ENCODE measurements at places on chromosomes 13 and 19.

DNA sequence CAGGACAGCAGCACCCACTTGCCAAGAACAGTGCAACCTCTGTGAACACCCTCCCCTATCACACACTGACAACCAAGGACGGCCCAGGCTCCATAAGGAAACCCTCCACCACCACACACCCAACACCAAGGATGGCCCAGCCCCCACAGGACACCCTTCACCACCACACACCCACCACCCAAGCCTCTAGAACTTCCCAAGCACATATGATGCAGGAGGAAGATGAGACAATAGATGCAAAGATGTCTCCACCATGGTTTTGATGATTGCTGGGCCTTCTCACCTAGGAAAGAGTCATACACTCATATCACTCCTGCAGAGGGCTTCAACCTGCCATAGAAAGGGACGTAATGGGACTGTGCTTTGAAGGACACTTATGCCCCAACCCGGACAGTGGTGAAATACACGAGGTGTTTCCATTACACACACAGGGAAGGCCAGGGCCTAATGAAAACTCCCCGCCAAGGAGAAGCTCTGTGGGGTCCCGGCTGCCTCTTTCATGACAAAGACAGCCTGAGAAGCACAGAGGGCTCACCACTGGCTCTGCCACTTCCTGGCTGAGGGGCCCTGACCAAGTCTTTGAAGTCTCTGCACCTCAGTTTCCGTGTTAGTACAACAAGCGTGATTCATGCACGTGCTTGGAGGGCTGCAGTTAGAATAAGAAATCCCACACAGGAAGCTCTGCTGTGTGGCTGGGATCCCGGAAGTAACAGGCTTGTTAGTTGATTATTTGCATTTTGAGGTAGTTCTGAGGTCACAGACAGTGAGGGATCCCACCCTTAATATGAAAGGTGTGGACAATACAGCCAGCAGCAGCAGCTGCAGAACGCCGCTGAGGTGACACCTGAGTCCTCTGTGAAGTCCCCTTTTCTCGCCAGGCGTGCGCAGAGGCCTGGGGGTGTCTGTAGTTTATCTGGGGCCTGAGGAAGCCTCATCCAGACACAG is 61.9 kb upstream of the ATP12A start:
- ATAC-seq = peak; percentile 95

DNA sequence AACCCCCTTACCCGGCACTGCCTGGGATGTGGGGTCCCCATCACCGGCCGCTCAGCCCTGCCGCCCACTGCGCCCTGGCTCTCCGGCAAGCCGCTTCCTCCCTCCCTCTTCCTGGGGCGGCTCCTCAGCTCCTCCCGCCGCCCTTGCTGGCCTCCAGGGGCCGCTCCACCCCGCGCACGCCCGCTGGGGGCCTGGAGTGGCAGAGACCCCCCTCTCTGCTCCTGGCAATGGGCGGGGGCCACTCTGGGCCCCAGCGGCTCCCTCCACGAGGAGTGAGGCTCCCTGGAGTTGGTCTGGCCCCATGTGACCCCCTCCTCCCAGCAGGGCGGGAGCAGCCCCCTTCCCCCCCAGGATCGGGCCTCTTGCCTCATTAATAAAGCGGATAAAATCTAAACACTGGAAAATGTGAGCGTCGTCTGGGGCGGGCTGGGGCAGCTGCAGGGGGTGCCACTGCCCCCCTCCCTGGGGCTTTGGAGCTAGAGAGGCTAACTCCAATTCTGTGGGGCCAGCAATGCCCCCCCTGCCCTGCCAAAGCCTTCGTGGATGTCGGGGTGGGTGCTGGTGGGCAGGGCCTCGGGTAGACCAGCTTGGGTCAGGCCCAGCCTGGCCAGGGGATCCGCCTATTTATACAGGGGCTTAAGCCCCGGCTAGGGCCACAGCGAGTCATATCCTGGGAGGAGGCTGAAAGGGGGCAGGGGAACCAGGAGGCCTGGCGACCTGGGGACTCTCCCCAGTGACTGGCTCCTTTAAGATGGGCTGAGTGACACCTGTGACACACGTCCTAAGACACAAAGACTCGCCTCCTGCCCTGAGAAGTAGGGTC is at the start of gene PTGER1:
Gene PTGER1, minus strand, starts transcription at position 104 of the 823 bp plus-strand sequence. CDS start 1,034 bp downstream, outside the sequence.
- ATAC-seq = peak; percentile 60

DNA sequence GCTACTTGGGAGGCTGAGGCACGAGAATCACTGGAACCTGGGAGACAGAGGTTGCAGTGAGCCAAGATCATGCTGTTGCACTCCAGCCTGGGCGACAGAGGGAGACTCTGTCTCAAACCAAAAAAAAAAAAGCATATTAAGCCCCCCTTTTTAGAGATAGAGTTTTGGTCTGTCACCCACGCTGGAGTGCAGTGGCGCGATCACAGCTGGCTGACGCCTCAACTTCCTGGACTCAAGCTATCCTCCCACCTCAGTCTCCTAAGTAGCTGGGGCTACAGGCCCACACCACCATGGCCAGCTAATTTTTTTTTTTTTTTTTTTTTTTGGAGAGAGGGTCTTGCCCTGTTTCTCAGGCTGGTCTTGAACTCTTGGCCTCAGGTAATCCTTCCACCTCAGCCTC is 34.2 kb upstream of the MAP3K10 start:
- no peak for ATAC-seq

DNA sequence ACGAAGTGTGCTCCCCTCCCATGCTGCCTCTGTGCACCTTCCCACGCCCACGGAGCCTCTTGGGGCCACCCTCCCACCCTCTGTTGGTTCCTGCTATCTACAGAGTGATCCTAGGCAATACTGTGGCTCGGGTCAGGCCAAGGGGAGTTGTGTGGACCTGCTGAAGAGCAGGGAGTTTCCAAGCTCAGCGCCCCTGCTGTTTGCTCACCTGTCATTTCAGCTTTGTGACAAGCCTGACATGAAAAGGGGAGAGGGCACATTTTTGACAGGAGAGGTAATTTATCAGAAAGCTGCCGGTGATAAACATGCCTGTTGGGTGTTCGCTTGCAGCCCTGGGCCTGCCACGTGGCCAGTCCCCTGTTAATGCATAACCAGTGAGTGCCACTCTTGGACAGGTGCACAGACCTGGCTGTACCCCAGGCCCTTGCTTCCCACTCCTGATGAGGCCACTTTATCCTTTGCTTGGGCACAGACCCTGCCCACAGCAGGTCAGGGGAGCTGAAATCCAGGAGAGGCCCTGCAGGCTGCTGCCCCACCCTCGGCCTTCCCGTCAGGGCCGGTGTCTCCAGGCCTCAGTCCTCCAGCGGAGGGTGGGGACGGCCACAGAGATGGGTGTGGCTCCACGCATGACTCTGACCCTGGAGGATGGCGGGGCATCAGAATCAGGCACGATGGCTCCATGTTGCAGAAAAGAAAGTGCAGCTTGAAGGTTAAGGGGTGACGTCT is 201.5 kb upstream of the GPR12 start:
- ATAC-seq = no peak

GRCh38 chr19:39582442-39582841 is 19.9 kb upstream of the LGALS13 start:
- peak; percentile 82 for ATAC-seq

GRCh38 chr13:62525652-62526051 is 1110.0 kb upstream of the PCDH20 start:
- ATAC-seq = no peak

DNA sequence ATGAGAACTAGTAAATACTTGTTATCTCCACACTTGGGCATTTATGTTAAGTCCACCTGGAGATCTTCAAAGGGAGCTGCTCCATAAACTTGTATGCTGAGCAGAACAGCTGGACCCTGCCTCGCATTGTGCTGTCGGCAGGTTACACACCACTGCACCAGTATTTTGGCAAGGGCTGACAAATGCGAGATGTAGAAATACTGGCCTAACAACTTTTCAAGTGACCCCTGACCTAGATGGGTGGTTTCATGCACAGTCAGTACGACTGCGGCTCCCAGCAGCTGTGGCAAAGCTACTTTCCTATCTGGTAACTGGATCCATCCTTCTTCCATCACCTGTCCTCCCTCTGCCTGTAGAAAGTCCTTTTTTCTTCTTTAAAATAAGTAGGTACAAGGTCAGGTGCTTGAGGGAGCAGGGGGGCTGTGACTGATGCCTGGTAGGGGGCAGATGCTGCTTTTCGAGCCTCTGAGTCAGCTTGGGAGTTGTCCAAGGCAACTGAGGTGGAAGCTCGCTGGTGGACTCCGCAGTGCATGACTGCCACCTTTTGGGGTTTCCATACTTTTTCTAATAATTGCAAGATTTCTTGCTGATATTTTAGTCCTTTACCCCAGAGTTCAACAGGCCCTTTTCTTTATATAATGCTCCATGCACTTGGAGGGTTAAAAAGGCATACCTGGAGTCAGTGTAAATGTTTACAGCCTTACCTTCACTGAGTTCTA is 86.8 kb downstream of the SLC25A15 start:
- ATAC-seq = no peak

DNA sequence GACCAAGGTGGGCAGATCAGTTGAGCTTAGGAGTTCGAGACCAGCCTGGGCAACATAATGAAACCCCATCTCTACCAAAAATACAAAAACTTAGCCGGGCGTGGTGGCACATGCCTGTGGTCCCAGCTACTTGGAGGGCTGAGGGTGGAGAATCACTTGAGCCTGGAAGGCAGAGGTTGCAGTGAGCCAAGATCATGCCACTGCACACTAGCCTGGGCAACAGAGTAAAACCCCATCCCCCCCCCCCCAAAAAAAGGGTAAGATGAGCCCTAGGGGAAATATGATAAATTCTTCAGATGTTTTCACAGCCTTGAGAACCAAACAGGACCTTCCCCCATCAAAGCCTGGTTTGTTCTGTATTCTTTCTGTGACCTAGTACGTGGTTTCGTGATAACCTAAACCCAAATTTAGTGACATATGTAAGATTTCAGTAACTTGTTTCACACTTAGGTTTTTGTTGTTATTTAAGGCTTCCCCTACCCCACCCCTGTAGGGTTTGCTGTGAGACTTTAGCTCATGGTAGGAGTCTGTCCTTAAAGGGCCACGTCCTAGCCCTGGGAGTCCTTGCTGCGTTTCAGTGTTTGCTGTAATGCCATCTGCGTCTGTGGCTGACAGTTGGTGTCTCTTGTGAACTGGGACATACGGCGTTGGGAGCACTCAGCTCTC is 49.6 kb downstream of the MYO9B start:
- peak; percentile 78 for ATAC-seq

- ATAC-seq = no peak
Measured at GRCh38 chr13:71877256-71877653, 10.3 kb upstream of the DACH1 start.

DNA sequence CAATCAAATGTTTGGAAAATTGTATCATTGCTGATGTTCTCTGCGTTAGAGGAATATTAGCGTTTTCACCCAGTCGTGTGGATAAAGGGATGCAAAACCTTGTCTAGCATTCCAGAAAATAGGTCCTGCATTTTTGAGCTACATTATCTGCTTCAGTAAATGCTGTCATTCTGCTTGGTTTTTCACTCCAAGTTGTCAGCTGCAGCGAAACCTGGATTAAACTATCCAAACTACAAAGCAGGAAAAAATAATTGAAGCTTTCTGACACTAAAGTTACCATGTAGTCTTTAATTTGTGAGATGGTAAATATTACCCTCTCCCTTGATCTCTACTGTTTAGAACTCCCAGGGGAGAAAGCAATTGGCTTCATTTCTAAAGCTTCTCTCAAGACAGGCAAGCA is 1795.5 kb upstream of the PRR20A start:
- ATAC-seq = no peak

GRCh38 chr19:56538761-56539263 is at the start of gene ZFP28:
ZFP28 (plus strand) TSS chr19:56538948; CDS start chr19:56539019, 71 bp downstream.
- peak; percentile 76 for ATAC-seq

DNA sequence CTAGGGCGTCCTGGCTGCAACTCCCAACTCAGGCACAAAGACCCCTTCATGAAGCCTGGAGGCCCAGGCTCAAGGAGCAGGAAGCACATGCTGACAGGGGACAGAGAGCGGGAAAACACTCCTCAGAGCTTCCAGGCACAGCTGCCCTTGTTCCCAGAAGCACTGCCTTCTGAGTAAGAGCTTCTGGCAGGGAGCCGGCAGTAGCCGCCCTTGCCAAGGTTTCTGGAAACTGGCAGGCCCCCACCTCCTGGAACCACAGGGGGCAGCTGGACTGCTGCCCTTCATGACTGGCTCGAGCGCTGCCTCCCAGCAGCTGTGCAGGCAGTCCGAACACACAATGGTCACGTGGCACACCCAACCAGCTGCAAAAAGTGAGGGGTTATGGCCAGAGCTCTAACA is 33.6 kb upstream of the EPHX3 start:
- ATAC-seq = no peak

GRCh38 chr13:26760832-26761582 is 421 bp upstream of the GPR12 start:
- no peak for ATAC-seq

DNA sequence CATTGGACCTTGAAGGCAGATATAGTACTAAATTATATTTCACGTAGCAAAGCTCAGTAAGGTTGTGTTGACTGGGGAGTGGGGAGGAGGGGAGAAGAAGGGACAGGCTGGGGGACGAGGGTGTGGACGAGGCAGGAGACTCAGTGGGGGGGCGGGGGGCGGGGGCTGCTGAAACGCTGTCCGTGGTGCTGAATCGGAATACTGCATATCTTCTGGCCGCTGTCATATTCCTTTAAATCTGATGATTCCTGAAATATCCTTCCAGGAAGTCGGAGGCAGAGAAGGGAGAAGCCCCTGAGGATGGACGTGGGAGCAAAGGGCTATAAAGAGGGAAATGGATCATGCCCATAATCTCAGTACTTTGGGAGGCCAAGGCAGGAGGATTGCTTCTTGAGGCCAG is 34.7 kb upstream of the CASP14 start:
- ATAC-seq = no peak

GRCh38 chr13:37403776-37404527 is 194.6 kb downstream of the POSTN start:
- no peak for ATAC-seq

GRCh38 chr19:58385891-58386575 is 1.0 kb upstream of the RPS5 start:
- no peak for ATAC-seq

DNA sequence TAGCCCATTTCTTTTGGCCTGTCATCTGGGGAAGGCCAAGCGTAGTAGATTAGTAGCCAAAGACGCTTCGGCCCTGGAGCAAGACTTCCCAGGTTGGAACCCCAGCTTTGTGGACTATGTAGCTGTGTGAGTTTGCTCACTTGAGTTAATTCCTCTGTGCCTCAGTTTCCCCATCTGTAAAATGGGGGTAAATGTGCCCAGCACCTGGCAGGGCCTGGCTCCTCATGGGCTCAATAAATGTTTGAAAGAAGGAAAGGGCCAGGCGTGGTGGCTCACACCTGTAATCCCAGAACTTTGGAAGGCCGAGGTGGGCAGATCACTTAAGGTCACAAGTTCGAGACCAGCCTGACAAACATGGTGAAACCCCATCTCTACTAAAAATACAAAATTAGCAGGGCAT is 14.9 kb upstream of the HNRNPM start:
- ATAC-seq = no peak

DNA sequence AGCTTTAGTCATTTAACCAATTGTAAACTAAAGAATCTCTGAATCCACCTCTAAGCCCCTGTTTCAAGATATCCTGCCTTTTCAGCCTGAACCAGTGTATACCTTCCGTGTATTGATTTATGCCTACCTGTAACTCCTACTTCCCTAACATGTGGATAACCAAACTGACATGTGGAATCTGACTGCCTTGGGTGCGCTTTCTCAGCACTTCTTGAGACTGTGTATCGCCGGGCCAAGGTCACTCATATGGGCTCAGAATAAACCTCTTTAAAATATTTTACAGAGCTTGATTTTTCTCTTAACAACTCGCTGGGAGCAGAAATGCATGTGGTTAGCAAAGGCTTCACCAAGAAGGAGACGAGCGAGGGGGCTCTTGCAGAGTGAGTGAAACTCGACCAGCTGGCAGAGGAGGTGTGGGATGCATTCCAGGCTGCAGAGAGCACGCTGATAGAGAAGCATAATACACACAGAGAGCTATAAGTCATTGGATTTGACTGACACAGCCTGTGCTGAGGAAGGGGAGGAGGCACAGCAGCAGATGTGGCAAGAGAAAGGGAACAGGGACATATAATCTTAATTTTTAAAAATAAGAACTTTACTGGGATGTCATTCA is 268.2 kb upstream of the MAB21L1 start:
- no peak for ATAC-seq
